ENCODE measurements at places on chromosomes 6 and 20.

GRCh38 chr6:64685401-64685800 is 1021.6 kb downstream of the EYS start:
- no peak for DNase-seq

DNA sequence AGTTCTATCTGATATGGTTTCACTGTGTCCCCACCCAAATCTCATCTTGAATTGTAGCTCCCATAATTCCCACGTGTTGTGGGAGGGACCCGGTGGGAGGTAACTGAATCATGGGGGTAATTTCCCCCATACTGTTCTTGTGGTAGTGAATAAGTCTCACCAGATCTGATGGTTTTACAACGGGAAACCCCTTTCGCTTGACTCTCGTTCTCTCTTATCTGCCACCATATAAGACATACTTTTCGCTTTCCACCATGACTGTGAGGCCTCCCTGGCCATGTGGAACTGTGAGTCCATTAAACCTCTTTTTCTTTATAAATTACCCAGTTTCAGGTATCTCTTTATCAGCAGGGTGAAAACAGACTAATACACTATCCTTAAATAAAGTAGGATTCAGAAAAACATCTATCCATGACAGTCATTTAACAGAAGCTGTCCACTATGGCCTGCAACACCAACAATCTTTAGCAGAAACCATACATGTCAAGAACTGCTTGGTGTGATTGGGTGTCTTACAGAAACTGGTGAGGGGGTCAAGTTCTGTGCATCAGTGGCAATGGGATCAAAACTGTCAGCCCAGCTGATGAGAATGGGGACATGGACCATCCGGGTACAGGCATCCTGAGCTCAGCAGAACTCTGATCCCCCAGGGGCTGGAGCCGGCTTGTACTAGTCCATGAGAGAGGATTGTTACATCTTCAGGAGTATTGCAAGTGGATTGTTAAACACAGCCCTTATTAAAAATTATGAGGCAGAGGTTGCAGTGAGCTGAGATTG is 59.2 kb downstream of the SCML4 start:
- DNase-seq, result no peak

- no peak for DNase-seq
Measured at GRCh38 chr20:63693733-63694583, 2.5 kb upstream of the TNFRSF6B start.

GRCh38 chr6:31701666-31702404 is 1.3 kb downstream of the ABHD16A start:
- DNase-seq, result no peak

GRCh38 chr6:8088886-8089285 is 13.5 kb downstream of the EEF1E1 start:
- no peak for DNase-seq

DNA sequence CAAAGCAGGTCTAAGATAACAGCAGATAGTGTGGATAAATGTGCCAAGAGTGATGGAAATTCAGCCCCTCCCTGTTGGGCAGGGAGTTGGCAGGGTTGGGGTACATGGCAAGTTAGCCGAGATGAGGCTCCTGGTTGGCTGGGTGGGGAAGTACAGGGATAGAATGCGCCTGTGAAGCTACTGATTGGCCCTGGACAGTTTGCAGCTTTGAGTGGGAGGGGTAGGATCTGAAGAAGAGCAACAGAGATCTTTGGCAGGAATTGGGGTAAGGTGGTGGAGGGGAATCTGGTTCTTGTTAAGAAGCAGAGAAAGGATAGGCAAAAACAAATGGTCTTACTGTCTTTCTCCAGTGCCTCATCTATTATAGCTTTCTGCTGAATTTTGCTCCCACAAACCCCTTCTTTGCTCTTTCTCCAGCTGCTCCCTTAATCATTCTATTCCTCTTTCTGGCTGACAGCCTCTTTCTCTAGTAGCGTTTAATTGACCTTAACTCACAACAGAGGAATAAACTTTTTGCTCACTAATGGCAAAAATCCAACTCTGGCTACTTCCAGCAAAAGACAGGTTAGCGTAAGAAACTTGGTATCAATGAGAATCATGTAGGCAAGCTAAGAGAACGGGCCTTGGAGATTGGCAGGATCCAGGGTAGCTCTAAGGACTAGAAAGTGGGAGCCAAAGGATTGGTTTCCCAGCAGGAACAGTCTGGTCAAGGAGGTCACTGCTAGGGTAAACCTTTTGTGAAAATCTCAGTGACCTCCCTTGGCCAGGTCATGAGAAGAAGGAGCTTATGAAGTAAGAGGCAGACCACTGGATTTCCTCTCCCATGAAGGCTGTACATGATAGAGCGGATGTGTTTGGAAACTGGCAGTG is 86.3 kb upstream of the CARMIL1 start:
- DNase-seq, result no peak

DNA sequence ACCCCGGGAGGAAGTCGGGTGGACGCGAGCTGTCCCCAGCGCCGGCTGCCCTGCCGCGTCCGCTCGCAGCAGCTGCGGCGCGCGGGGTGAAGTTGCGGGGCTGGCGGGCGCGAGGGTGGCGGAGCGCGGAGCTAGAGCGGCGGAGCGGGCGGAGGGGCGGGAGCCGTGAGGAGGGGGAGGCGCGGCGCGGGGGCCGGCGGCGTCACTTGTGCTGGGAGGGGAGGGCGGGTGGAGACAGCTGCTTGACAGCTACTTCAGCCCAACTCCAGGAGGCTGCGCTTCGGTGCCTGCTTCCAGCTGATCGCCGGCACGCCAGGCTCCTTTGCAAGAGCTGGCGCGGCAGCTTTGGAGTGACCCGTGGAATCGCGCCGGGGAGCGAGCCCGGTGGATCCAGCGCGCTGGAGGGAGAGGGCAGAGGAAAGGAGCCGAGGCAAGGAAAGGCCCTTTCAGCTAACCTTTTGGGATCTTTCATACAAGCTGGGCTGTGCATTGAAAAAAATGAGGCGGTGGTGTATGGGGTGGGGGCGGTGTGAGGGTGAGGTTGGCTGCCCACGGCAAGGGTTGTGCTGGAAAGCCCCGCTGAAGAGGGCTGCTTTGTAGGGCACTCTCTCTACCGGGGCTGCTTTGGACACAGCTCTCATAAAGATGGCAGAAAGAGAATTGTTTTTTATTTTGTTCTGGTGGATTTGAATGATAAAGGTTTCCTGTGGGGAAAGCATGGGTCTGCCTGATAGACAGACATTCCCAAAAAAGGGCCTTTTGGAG is 24.6 kb downstream of the RIPOR2 start:
- peak; percentile 84 for DNase-seq

- no peak for DNase-seq
Measured at GRCh38 chr6:150236544-150236943, 93.7 kb downstream of the PPP1R14C start.

DNA sequence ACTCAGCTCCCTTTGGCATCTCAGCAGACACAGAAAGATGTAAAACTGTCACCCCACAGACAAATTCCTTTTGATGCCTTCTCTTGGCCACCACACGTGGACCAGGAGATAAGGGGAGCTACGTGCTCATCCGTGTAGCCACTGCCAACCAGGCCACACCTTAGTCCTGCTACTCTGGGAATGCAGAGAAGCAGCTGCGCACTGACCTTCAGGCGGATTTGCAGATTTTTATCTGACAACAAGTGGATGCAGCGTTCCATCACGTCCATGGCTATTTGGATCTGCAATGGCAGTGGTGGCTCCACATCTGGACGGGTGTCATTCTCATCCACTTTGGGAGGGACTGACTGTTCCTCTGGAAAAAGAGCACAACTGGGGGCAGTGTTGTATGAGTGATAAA is 30.8 kb downstream of the TTI1 start:
- no peak for DNase-seq

GRCh38 chr20:44501448-44501847 is 20.4 kb downstream of the SERINC3 start:
- DNase-seq, result no peak

DNA sequence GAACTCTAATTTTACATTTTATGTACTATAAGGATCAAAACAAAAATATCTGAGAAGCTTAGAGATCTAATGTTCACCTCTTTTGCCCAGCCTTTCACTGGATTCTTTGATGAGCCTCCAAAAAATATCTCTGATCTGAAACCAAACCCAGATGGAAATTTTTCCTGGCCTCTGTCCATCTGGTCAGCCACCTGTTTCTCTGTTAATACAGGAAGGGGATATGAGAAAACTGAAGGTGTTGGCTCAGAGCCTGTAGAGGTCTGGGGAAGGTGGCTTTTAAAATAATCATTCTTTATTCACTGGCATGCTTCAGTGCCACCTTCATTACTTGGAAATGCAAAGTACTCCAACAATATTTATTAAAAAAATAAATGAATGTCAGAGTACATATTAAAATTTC is 8.5 kb upstream of the MCM3 start:
- DNase-seq, result no peak

- DNase-seq, result no peak
Measured at GRCh38 chr6:159916752-159917151, 26.0 kb downstream of the MAS1 start.

DNA sequence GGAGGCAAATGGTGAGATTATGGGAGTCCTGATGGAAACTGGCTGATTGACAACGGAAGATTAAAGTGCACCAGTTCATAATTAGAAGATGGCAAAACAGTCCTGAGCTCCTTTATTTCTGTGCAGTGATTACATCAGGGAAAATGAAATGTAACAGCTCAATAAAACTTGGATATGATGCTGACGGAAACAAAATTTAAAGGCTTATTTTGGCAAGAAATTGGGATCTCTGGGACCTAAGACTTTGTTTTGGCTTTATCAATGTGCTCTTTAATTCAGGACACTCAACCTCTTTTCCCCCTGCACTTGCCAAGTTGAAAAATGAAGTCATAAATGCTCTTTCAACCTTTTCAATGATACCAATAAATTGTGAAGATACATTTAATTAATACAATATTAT is 226.8 kb downstream of the C6orf118 start:
- no peak for DNase-seq

DNA sequence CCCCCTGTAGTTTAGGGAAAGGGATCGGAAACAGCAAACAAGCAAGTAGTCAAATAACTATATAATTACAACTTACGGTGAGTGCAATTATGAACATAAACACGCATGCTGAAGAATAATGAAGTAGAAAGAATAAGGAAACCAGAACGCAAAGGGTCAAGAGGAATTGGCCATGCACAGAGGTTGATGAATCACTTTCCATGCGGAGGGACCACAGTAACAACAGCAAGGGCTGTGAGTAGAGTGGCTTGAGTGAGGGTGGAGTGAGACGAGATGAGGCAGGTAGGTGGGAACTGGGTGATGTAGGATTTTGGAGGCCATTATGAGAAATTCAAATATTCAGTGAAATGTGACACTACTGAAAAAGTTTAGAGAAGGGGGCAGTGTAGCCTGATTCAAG is 112.2 kb upstream of the LAMP5 start:
- no peak for DNase-seq

GRCh38 chr6:15410752-15411151 is 164.9 kb downstream of the JARID2 start:
- no peak for DNase-seq

DNA sequence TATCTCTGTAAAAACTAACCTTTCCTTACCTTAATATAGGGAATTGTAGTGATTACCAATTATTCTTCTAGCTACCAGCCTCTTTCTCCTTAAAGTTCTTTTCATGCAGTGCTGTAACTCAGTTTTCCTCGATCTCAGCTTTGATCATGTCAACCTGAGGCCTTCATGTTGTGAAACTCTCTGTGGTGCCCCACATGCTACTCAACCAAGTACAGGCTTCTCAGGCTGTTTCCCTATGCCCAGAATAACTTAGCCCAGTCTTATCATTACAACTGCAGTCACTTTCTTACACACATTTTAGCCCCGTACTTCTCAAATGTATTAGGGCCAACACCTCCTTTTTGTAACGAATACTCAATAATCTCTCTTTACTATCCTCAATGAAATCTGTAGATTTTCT is 90.1 kb upstream of the SUPT3H start:
- DNase-seq, result no peak

GRCh38 chr20:34076952-34077351 is 35.1 kb downstream of the EIF2S2 start:
- DNase-seq, result no peak

GRCh38 chr6:18241208-18242038 is 22.9 kb downstream of the DEK start:
- DNase-seq, result no peak

DNA sequence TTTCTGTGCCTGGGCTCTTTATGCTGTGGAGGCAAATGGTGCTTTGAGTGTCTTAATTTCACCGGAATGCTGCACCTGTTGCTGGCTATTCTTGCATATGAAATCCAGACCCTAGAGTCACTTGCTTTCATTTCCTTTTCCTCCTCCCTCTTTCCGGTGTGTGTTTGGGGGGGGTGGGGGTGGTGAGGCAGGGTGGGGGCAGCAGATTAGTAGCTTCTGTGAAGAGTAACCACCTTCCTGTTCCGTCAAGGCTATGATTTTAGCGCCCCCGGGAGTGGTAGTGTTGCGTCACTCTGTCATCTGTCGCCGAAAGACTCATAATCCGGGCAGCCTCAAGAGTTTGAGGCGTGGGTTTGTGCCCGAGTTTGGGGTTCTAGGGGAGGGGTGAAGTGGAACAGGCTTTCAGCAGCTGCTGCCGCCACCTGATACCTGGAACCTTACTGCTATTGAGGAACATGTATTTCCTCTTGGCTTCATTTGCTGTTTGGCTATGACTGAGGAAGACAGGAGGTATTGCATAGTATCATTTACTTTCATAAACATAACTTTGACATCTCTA is 49.1 kb downstream of the UTRN start:
- DNase-seq, result no peak

DNA sequence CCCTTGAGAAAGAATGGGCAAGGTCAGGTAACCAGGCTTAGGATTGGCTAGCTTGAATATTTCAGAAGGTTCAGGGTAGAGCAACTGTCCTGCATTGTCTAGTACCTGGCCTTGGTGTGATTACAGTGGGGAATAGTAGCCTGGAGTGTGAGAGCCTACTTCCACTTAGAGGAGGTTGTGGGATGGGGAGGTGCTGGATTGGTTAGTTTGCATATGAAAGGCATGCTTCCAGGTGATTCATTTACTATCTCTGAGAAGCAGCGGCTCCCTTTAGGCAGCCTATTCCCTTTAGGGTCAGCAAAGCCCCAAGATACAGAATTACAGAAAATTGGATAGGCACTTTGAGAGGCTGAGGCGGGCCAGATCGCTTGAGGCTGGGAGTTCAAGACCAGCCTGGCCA is 25.0 kb upstream of the SCGN start:
- DNase-seq, result no peak

DNA sequence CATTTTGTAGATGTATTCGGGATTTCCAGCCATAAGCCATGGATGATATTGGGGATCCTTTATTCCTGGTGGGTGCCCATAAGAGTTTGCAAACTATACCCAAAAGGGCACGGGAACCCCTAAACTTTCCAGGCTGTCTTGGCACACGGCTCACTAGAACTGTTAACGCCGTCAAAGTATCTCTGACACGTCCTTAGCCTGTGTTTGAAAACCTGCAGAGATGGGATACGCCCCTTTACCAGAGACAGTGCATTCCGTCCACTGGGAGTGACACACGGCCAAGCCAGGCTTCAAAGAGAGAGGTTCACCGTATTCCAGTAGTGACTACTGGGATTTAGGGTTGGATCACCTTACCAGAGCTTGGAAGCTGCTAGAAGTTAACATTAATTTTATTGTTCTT is 95.0 kb downstream of the THBS2 start:
- DNase-seq, result no peak

GRCh38 chr6:149237464-149237863 is 80.0 kb upstream of the TAB2 start:
- DNase-seq, result no peak

Data from ecto neural progenitor cell (in vitro differentiated cells).